ENCODE measurements at places on chromosomes 1 and 21. TPM values are rescaled to one million over a fixed set of nuclear protein-coding genes. Genes with fewer than 3 reads are reported as not detected.

The PRSS38 gene
- not detected for total RNA-seq

The C1orf185 gene
- total RNA-seq = not detected

DNA sequence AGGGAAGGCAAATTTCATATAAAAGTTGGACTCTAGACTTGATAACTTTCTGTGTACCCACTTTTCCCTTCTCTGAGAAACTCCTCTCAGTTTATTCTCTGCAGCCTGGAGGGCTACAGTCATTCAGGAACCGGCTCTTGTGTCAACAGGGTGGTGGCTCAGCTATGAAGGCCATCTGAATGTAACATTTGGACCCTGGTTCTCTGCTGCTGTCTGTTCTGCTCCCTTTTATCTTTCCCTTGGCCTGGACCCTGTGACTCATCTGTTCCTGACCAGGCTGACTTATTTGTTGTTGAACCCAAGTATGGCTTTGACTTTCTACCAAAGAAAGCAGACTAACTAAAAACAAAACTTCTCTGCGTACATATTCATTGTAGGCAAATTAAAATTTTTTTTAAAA, 75.4 kb downstream of the CENPF start:
- H3K4me1 ChIP-seq = no peaks in the 10 kb centered on the region
- H3K27me3 ChIP-seq = no peaks in the 10 kb centered on the region
- no peak overlapping the region for H3K4me3 ChIP-seq
- H3K27ac ChIP-seq = no peak overlapping the region
- no peaks in the 10 kb centered on the region for H3K36me3 ChIP-seq
- DNase-seq = no peak

DNA sequence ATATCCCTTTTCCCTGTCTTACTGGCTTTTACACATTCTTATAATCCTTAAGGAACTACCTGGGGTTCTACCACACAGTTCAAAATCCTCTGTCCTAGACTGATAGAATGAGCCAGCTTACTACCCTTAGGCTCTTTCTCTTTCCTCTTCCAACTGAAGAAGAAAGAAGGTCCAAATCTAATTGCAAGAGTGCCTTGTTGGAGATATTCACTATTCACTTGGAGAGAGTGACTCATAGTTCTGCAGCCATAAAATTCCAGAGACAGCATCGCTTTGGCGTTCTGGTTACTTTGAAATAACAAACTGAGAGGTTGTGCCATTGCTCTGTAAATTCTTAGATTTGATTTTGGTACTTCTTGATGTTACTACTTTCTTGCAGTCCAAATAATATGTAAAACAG, 4.2 kb downstream of the CADM3 start:
- H3K36me3 ChIP-seq = no peaks in the 10 kb centered on the region
- no peak for DNase-seq
- H3K27ac ChIP-seq = no peak overlapping the region
- peaks cover 71% of the 10 kb centered on the region for H3K27me3 ChIP-seq

- H3K27me3 ChIP-seq = no peaks in the 10 kb centered on the region
- H3K36me3 ChIP-seq = no peaks in the 10 kb centered on the region
- no peak for DNase-seq
- no peak overlapping the region for H3K4me3 ChIP-seq
- H3K4me1 ChIP-seq = no peaks in the 10 kb centered on the region
- no peak overlapping the region for H3K27ac ChIP-seq
Measured at GRCh38 chr1:228367798-228368791, 38.5 kb downstream of the TRIM11 start.

DNA sequence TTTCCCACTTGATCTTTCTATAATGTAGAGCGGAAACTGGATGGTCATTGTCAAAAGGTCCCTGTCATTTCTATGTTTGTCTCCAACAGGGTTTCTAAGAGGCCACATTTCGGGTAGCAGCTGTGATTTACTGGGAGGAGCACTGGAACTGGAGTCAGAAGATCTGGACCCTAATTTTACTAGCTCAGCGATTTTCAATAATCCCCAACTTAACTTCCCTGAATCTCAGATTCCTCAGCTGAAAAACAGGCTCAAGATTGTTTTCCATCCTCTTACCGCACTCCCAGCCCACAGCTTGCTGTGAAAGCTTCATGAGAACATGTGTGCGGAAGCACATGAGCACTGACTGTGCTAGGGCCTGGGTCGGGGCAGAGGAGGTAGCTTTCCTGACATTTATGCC, 19.9 kb upstream of the RGS4 start:
- H3K4me3 ChIP-seq = no peak overlapping the region
- no peak for DNase-seq
- H3K36me3 ChIP-seq = no peaks in the 10 kb centered on the region
- no peak overlapping the region for H3K27ac ChIP-seq

DNA sequence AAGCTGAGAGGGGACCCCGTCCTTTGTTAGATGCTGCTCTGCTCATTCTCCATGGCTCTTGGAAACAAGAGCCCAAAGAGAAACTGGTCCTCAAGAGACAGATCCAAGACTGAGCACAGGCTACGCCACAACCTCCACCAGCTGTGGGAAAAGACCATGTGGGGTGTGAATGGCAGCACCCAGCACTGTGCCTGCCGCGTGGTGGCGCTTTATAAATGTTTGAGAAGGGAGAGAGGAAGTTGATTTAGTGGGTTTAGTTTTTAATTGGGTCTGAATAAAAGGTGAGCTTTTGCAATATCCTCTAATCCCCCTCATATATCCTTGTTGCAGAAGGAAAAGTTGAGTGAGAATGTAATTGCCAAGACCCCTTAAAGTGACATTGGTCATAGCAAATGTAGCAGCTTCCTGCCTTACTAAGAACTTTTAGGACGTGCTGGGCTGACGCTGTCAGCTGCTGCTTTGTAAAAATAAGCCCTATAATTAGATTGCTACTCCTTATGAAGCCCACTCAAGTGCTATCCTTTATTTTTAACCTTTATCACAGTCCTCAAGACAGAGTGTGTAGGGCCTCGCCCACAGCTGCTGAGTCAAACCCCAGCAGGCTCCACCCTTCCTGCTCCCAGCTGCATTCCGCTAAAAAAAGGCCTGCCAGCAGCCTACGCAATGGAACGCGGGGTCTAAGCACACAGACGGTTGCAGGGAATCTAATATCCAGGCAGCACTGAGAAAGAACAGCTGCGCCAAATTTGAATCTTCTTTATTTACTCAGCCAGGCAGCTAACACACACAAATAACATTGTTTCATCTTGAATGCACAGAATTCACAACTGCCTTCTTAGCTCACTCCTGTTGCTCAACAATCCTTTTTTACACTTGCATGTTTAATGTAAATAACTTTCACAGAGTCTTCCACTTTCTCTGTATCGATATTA, 47.4 kb upstream of the PRDX6 start:
- peaks cover 24% of the 10 kb centered on the region for H3K4me1 ChIP-seq
- no peaks in the 10 kb centered on the region for H3K36me3 ChIP-seq
- peak; percentile 92 for DNase-seq
- no peaks in the 10 kb centered on the region for H3K27me3 ChIP-seq
- H3K27ac ChIP-seq = peak overlapping the region; percentile 74
- H3K4me3 ChIP-seq = peak overlapping the region; percentile 26

GRCh38 chr1:59071289-59071688, 225.6 kb upstream of the FGGY start:
- no peaks in the 10 kb centered on the region for H3K36me3 ChIP-seq
- peak; percentile 43 for DNase-seq
- H3K27me3 ChIP-seq = no peaks in the 10 kb centered on the region

DNA sequence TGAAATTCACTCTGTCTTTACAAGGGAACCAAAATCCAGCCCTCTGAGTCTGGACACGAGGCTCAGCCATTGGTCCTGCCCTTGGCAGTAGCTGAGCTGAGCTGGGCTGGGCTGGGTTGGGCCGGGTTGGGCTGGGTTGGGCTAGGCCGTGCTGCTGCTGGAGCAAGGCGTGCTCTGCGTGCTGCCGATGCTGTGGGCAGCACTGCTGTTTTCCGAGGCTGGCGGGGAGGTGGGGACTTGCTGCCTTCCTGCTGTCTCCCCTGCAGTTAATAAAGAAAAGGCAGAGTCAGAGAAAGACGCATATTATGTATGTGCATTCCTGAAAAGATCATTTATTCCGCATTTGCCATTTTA, 182.9 kb downstream of the CDC7 start:
- peaks cover 21% of the 10 kb centered on the region for H3K4me1 ChIP-seq
- no peak for DNase-seq
- no peaks in the 10 kb centered on the region for H3K27me3 ChIP-seq
- no peak overlapping the region for H3K4me3 ChIP-seq
- H3K36me3 ChIP-seq = no peaks in the 10 kb centered on the region

Measured in A673 (cell line).